ENCODE measurements at places on chromosomes 5 and 9. TPM values are rescaled to one million over a fixed set of nuclear protein-coding genes. Genes with fewer than 3 reads are reported as not detected.

DNA sequence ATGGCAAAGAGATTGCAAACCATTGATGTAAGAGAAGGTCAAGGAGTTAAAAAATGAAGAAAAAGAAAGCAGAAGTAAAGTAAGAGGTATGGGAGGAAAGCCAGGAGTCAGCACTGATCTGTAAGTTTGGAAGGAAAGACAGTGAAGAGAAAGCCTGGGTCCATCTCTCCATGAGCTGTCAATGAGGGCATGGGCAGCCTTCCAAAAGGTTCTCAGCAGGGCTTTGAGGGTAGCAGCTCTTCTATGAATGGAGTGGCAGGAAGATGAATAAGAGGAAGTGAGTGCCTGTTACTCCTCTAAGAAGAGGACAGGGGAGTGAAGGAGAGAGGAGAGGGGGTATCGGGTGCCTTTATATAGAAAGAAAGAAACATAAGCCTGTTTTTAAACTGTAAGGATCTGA lies 97.1 kb downstream of the ADCY2 start:
- no peak for DNase-seq

- DNase-seq: no peak
Observed at GRCh38 chr5:146877783-146878475, 628 bp downstream of the PPP2R2B start.

- peak; percentile 22 for DNase-seq
Observed at GRCh38 chr5:178460174-178460573, 130.0 kb downstream of the COL23A1 start.

GRCh38 chr9:136997830-136998234 lies 1.5 kb upstream of the CLIC3 start:
- no peak for DNase-seq

GRCh38 chr9:35907711-35908503 lies 1.4 kb upstream of the SPAAR start:
- no peak for DNase-seq

The PTTG1 gene
- 0.83 TPM for total RNA-seq

The KCNV2 gene
- not detected for total RNA-seq

The FOXD4L5 gene
- 0.08 TPM for total RNA-seq

Measured in left lobe of liver (tissue), 2 donors.